Activated CD4-positive, CD25-positive, alpha-beta regulatory T cell (primary cell): ENCODE measurements at places on chromosomes 5 and 9.

DNA sequence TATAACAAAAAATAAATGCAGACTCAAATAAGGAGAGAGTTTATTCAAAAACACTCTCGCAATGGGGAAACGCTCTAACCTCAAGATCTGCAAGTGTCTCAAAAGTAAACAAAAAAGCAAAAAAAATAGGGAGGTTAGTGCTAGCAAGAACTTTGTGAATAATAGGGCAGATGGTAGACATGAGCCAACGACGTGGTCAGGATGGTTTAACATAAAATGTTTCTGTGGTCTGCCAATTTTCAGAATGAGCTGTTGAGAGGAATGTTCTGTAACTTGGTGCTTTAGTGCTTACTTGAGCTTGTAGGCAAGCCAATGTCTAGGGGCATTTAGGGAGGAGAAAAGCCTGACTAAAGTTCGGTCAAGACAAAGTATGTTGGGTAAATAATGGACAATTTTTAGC, 1813.9 kb upstream of the CDH6 start:
- DNase-seq: no peak

- DNase-seq: no peak
These were observed 397.1 kb downstream of the TLE1 start for GRCh38 chr9:81292056-81292805.

GRCh38 chr9:92506184-92506857, 24.0 kb upstream of the ASPN start:
- DNase-seq: no peak

- no peak for DNase-seq
These were observed 375.6 kb upstream of the NUDT12 start for GRCh38 chr5:103938146-103938695.

GRCh38 chr5:19806756-19807155, 181.2 kb downstream of the CDH18 start:
- DNase-seq: no peak

GRCh38 chr9:116116393-116116792, 37.2 kb upstream of the PAPPA start:
- no peak for DNase-seq

DNA sequence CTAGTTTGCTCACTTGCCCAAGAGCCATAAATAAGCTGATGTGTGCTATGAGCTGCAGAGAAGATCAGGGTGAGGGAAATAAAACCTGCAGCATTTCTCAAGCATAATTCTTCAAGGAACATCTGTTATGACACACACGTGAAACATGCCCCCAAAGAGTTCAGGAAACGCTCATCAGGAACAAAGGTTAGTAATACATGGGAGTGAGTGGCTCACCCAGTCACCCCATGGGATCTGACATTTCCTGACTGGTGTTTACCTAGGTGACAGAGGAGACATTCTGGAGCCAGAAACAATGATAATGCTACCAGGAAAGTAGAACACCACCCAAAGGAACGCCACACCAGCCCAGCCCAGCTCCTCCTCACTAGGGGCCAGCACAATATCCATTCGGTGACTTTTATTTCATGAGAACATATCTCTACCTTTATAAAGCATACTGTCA, 66.0 kb downstream of the FRMD3 start:
- DNase-seq: no peak

DNA sequence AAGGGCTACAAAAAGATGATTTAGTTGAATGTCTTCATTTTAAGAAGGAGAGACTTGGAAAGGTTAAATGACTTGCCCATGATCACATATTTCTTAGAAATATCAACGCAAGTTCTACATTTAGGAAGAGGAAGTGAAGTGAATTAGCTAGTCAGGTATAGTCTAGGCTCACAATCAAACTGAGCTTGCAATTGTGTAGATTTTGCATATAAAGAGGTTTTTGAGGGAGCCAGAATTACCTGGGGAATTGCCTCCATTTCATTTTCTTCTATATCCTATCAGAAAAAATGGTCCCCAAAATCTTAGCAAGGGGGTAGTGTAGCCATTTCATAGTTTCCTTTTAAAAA, 71.3 kb downstream of the MFAP3 start:
- DNase-seq: no peak

GRCh38 chr5:127599847-127600246, 49.0 kb upstream of the CTXN3 start:
- DNase-seq: no peak

DNA sequence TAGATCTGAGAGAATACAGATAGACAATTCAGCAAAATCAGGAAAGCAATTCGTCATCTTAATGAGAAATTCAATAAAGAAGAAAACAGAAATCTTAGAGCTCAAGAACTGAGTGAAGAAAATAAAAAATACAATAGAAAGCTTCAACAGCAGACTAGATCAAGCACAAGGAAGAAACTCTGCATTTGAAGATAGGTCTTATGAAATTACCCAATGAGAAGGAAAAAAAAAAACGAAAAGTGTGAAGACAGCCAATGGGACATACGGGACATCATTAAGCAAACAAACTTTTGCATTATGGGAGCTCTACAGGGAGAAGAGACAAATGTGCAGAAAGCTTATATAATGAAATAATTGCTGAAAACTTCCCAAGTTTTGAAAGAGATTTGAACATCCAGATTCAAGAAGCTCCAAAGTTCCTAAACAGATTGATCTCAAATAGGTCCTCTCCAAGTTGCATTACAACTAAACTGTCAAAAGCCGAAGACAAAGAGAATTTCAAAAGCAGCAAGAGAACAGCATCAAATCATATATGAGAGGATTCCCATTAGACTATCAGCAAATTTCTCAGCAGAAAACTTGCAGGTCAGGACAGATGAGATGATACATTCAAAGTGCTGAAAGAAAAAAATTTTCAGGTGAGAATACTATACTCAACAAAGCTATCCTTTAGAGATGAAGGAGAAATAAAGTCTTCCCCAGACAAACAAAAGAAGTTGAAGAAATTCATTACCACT, 10.8 kb upstream of the RLN2 start:
- DNase-seq: no peak

GRCh38 chr5:136164226-136164625, 28.7 kb downstream of the SMIM32 start:
- no peak for DNase-seq

DNA sequence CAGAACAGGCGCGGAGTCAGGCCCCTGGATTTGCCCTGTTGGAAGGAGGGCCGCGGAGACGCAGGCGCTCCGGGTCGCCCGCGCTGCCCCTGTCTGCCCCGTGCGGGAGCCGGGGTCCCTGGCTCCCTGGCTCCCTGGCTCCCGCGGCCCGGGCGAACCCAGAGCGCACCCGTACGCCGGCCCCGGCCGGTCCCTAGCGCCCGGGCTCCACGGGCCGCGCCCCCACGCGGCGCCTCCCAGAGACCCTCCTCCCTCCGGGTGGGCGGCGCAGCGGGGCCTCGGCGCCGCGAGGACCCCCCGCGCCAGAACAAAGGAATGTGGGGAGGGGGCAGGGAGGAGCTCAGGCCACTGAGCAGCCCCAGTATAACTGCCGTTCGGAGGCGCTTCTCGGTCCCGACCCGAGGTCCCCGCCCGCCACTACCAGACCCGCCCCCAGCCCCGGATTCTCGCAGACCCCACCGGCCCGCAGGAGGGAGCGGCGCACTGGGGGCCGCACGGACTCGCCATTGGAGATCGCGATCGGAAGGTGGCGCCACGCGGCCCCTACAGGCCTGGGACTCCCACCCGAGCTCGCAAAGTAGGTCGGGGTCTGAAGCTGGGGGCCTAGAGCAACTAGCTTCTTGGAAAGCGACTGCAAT, 2.4 kb downstream of the NFIL3 start:
- DNase-seq: no peak

- peak; percentile 50 for DNase-seq
These were observed 55.6 kb upstream of the LMX1B start for GRCh38 chr9:126558051-126558665.

- DNase-seq: no peak
These were observed 1016.8 kb upstream of the DMAC1 start for GRCh38 chr9:8816361-8816760.
